Activated T-helper 1 cell treated with anti-CD3 and anti-CD28 coated beads, Interleukin-2, amount 50 U/mL, for 16 hours (primary cell): ENCODE measurements at places on chromosomes 4 and X.

DNA sequence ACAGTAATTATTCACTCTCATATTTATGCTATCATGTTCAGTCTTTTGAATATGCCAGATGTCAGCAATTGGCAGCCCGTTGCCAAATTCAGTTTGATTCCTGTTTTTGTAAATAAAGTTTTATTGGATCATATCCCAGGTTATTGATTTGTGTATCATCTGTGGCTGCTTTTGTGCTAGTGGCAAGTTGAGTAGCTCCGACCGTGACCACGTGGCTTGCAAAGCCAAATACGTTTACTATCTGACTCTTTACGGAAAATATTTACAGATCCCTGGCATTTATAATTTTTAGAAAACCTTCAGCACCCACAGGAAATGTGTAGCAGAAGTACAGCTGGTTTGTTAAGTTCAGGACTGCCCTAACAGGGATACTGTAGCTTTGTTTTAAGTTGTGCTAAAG lies 67.4 kb downstream of the VCX2 start:
- DNase-seq: no peak

GRCh38 chrX:153348421-153348820 lies 14.5 kb downstream of the ZNF275 start:
- no peak for DNase-seq

DNA sequence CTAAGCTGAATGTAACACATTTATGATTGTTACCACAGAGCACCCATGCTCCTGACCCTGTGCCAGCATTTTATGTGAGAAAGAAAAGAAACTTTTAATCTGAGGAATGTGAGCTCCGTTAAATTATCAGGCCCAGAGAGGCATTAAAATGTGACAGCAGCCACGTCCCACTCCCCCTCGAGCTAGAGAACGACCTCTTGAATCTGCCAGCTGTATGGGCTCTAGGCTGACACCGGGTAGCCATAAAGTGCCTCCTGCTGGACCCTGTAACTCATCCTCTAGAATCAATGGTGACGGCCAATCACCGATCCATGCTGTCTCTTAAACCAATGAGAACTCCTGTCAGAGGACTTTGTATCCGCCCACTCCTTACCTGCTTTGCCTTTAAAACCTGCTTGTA lies 110.2 kb upstream of the ADRA2C start:
- no peak for DNase-seq

DNA sequence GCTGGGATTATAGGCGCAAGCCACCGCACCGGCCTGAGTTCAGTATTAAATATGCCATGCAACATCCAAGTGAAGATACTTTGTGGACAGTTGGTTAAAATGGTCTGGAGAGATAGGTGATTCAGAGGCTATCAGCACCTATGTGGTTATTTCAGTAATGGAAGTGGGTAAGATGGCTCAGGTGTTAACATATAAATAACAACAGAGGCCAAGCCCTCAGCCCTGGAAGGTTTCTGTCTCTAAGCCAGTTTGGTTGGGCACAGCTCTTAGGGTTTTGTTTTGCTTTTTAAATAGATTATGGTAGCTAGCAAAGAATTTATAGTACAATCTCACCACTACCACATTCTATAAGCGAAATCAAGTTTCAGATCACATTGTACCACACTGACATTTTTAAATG lies 16.6 kb downstream of the FAM114A1 start:
- DNase-seq: no peak

DNA sequence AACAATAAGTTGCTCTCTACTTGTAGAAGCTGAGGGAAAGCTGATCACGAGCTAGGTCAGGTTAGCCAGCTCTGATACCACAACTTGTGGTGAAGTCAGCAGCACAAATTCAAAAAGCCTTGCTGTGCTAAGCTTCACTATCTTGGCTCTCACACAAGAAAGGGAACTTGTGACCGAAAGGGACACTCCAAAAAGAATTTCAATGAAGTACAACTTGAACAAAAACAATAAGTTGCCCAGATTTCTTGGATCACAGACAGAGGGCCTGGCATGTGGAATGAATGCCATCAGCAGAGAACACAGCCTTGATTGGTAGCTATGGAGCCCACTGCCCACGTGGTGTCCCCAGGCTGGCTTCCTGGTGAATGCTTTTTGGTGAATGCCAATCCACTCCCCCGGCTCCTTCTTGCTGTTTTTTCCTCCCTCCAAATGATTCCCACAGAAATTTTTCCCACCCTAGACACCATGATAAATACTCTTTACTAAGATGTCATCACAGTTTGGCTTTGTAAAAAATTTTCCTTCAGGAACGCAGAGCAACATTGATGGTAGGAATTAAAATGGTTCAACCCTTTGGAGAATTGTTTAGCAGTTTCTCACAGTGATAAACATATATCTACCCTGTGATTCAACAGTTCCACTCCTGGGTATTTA lies 82.6 kb downstream of the ANXA3 start:
- no peak for DNase-seq

DNA sequence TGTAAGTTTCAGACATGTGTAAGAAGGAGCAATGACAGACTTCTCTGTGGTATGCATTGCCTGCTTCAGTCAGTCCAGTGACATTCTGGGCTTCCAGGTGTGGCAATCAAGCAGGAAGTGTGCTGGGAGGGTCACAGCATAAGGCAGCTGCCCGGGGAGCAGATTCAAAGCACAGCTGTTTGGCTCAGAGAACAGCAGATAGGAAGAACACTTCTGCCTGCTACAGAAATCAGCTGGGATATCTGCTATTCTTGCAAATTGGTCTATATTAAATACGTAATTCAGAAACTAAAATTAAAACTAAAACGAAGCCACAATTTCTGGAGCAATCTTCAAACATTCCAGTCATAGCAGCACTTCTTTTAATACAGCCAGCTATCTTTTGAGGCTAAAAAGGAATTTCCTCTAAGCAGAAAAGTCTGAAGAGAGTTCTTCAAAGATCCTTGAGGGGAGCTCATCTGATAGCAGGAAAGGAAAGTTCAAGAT lies 47.5 kb upstream of the GALNT7 start:
- DNase-seq: no peak

DNA sequence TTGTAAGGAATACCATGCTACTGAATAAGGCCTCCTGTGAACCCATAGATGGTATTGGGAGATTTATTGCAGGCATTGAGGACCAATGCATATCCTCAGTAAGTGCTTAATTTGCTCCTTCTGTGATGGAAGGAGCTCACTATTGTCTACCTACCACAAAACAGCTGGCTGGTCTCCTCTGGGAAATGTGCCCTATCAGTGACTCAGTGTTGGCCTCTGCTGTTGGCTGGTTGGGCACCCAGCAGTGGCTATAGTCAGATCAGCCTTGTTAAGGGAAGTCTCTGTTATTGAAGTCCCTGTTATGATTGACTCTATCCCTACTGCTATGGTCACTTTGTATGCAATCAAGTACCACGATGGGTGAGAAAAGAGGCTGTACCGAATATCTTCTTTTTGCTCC lies 27.5 kb upstream of the OTUD4 start:
- no peak for DNase-seq

GRCh38 chr4:128291096-128291495 lies 3.5 kb upstream of the PGRMC2 start:
- no peak for DNase-seq

GRCh38 chr4:185742766-185743165 lies 69.2 kb downstream of the SORBS2 start:
- DNase-seq: no peak

- DNase-seq: no peak
Measured at GRCh38 chr4:24244663-24245490, 339.5 kb downstream of the DHX15 start.

DNA sequence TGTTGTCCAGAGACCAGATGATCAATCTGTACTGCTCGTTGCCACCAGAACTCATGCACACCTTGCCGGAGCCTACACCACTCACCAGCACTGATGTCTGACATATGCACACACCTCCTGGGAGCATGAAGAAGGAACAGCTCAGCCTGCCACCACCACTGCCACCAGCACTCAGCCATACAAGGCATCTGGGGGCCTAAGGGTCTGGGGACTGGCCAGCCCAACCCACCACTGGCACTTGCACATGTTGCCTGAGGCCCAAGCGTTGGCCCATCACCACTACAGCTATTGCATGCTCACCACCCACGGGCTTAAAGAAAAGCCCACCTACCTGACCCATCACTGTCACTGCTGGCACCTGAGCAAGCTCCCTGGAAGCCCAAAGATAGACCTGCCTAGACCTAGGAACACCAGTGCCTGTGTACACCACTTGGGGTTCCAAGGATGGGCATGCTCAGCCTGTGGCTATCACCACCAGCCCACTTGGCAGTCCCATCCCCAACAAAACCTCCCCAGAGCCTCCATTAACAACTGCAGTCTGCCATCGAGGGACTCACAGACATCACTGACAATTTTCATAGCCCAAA lies 174.3 kb upstream of the GRID2 start:
- no peak for DNase-seq

DNA sequence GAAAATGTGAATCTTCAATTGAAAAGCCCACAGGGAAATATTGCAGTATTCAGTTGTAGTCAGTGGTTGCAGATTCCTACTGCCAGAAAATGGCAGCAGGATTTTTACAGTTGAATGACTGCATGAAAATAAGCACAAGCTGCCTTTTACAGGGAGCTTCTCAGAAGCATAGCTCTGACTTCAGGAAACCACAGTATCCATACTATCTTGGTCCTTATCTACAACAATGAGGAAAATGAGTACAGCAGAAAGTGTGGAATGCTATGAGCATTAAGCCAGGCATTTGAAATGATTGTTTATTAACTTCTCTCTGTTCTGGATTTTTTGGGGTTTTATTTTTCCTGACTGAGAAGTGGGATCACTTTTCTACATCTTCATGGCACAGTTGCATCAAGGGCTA lies 34.6 kb upstream of the PRRG1 start:
- no peak for DNase-seq

GRCh38 chr4:182380771-182381181 lies 137.6 kb downstream of the TENM3 start:
- no peak for DNase-seq

DNA sequence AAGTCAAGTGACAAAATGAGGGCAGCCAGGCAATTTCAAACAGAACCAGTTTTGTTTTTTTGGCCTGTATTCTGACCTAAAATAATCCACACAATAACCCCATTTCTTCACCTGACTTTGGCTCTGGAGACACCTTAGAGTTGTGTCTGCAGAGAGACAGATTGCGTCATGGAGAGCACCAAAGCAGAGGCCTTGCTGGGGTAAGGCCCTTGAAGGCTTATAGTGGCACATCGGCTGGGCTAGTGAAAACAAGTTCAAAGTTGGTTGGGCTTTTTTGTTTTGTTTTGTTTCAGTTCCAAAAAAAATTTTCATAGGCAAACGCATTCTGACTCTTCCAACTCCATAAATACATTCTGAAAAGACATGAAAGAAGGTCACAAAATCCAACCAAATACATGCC lies 34.4 kb downstream of the PARM1 start:
- DNase-seq: no peak

DNA sequence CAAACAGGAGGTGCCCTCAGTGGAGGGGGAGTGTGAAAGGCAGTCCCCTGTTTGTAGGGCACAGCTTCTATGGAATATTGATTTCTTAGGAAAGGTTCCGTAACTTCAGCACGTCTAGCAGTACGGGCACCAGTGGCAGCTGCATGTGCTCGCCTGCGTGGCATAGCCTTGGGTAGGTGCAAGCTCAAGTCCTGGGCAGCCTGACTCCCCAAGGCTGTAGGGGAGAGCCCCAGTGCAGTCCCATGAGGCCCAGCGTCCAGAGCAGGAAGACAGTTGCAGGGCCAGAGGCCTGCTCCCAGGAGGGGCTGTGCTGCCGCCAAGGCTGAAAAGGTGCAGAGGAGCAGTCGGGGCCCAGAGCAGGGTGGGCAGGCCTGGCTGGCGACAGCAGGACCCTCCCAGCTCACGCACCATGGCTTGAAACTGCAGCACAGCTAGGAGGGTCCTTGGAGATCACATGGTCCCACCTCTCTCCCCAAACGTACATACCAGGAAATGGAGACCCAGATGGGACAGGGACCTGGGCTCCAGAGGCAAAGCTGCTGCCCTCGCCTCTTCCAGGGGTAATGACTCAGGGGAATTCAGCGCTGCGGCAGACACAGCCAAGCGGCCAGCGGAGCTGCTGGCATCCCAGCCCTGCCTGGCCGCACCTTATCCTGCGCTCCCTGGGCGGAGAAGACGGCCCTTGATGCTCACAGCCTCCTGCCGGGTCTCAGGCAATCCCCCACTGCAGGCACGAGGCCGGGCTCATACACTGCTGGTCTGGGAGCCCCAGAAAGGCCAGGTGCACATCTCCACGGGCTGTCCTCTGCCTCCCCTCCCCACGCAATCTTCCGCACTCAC lies 6.0 kb upstream of the DUSP9 start:
- no peak for DNase-seq

DNA sequence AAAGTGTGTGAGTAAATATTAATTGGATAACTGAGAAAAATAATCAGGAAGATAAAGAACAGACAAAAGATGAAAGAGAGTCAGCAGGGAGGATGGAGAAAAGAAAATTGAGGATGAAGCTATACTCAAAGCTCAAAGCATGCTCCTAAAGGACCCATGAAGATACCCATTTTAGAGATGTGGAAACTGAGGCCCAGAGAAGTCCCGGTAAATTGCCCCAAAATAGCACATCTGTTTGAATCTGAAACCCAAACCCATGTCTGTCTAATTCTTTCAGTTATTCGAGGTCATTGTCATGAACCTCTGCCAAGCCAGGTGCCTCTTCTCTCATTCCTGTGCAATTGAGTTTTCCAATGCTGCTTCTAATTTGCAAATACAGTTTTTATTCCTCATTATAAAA lies 29.6 kb upstream of the MSX1 start:
- no peak for DNase-seq
